ENCODE measurements at places on chromosomes 1 and 21. TPM values are rescaled to one million over a fixed set of nuclear protein-coding genes. Genes with fewer than 3 reads are reported as not detected.

The FALEC gene
- not detected for total RNA-seq

The IL10 gene
- 2.7 TPM for total RNA-seq

The UBE2U gene
- total RNA-seq, result not detected

DNA sequence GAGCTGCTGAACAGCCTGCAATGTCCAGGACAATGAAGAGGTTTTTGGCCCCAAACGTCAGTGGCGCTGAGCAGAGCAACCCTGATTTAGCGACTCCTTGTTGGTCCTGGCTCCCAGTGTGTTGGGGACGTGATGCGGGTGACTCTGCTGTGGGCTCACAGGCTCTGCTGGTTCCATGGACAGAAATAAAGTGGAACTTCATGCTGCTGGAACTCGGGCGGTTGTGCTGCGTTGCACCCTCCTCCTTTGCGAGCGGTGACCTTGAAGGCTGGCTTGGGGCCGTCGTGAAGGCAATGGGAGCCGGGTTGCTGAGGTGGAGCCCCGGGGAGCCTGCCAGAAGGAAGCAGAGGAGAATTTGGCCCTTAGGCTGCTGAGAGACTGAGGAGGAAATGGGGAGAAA is 122.6 kb upstream of the C1orf174 start:
- no peak for DNase-seq

DNA sequence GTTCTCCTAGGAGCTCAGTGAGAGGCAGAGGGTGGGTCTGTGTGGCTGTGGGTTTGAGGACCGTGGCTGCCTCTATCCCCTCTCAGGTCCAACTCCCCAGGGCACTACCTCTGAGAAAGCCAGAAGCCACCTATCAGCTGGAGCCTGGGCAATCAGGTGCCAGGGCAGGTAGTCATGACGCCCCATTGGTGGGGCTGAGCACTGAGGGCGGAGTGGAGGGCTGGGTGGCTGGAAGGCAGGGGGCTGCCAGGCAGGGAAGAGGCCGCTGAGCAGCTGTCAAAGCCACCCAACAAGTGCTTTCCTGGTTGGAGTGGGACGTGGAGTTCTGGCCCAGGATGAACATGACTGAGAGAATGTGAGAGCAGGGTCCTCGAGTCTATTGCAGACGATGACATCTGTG is 164.9 kb upstream of the AJAP1 start:
- DNase-seq, result no peak

DNA sequence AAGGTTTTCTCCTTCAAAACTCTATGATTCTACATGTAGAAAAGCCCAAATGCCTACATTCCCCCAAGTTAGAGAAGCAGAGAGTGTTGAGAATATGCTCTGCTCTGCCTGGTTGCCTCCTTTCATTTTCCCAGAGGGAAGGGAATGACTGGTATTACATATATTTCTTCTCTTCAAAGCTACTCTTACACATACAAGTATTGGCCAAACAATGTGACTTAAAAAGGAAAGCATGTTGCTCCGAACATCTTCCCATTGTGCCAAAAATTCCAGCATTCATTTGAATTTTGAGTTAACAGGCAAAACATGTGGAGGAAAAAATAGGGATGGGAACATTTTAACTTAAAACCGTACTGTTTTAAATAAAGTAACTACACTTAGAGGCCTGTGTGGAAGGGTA is 125.2 kb downstream of the COQ8A start:
- no peak for DNase-seq

The DYRK3 gene
- 5.9 TPM for total RNA-seq

- no peak for DNase-seq
Observed at GRCh38 chr1:162677607-162678371, 45.5 kb downstream of the DDR2 start.

The RIPK4 gene
- total RNA-seq, result 28.0 TPM

The FOXO6 gene
- 1.7 TPM for total RNA-seq

- no peak for DNase-seq
Observed at GRCh38 chr1:182095946-182096345, 34.4 kb upstream of the ZNF648 start.

DNA sequence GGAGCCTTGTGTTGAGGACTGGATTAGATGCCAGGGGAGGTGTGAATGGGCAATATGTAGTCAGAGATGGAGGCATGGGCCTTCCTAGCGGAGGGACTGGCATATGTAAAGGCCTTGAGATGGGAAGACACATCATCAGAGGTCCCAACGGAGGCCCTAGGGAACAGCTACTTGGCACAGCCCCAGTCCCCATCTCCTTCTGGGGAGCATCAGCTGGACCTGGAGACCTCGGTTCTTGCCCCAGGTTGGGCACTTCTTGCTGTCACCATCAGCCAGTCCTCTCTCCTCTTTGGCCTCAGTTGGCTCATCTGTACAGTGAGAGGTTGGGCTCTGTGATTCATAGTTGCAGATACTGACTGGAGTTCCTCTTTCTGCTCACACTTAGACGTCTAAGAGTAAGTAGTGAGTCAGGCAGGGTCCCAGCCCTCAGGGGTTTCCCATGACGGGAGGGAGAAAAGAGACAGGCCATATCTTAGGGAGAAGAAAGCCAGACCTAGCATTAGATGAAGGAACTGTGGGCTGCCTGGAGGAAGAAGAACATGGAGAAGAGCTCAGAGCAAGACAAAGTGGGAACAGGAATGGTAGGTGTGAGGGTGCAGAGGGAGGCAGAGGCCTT is 3.4 kb upstream of the MARCKSL1 start:
- no peak for DNase-seq

GRCh38 chr1:28449904-28450303 is 55.9 kb upstream of the RCC1 start:
- no peak for DNase-seq

The TNN gene
- total RNA-seq, result not detected

GRCh38 chr21:37984416-37984815 is 68.2 kb upstream of the KCNJ6 start:
- DNase-seq, result peak; percentile 52

GRCh38 chr1:48903291-48903690 is 126.6 kb upstream of the BEND5 start:
- no peak for DNase-seq

DNA sequence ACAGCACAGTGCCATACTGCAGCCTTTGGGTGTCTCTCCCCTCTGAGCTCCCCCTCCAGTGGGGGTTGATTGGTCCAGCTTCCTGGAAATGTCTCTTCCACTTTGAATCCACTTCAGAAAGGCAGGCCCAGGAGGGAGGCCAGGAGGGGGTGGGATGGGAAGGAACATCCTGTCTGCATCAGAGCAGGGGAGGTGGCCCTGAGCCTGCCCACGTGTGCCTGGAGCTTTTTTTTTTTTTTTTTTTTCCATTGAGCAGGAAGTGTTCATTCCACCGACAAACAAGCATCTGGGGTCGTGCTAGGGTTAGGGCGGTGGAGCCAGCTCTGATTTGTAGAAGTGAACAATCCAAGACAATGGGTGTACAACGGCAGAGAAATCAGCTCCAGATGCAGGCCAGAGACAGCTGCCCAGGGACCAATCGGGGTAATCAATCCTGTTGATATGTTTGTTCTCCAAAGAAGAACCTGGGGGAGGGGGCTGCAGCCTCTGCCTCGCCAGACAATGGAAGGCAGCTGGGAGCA is 93.3 kb downstream of the SSBP3 start:
- DNase-seq, result no peak

- no peak for DNase-seq
Observed at GRCh38 chr1:116971965-116972673, 29.4 kb upstream of the CD101 start.

- no peak for DNase-seq
Observed at GRCh38 chr1:16249596-16250241, 12.7 kb upstream of the CPLANE2 start.

The SGIP1 gene
- 14.0 TPM for total RNA-seq

GRCh38 chr21:31555741-31556191 is 103.7 kb upstream of the SOD1 start:
- no peak for DNase-seq

DNA sequence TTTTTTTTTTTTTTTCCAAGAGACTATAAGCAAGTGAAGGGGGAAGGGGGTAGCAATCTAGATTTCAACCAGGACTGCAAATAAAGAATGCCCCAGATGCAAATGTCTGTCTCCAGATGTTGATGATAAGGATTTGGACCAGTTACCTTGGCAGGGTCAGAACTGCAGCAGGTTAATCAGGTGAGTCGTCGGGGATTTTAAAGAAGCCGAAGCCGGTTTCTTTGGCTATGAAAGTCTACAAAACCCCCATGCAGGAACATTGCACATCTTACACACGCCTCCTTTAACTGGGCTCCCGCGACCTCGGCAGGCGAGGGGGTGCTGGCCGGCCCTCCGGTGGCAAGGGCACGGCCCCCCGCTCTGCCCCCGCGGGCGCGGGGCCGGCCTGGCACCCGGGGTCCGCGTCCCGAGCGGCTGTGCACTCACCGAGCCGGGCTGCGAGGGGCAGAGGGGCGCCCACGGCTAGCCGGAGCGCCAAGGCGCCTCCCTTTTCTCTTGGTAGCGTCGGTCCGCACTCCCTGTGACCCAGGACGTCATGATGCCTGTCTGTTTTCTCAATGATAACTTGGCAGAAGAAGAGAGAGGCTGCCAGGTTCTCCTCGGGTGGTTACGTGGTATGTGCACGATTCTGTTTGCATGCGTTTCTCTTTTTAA is 366.3 kb upstream of the ESRRG start:
- DNase-seq, result no peak

Data from vagina (tissue), 2 donors.